ENCODE measurements at places on chromosomes 12 and 14. TPM values are rescaled to one million over a fixed set of nuclear protein-coding genes. Genes with fewer than 3 reads are reported as not detected.

The GNB3 gene
- total RNA-seq = 7.5 TPM

DNA sequence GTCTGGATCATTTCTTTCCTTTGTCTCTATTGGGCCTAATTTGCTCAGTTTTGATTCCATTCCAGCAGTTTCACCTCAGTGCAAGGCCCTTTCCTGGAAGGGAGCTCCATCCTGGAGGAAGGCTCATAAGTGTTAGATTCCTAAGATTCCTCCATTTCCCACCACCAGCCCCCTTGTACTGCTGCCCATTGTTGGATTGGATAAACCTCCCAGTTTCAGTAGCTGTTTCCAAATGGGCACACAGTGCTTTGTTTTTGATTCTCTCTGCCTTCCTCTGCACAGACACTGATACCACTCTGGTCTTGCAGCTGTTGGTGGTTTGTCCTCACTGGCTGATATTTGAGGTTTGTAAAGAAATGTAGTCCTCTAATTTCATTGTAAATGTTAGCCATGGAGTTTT is 158.9 kb downstream of the SLC15A5 start:
- H3K27me3 ChIP-seq = peaks cover 5% of the 10 kb centered on the region
- no peaks in the 10 kb centered on the region for H3K36me3 ChIP-seq
- no peaks in the 10 kb centered on the region for H3K4me1 ChIP-seq
- no peak for DNase-seq

- H3K27ac ChIP-seq = no peak overlapping the region
- no peaks in the 10 kb centered on the region for H3K4me1 ChIP-seq
- no peak for DNase-seq
- no peak overlapping the region for H3K4me3 ChIP-seq
- peaks cover 99% of the 10 kb centered on the region for H3K36me3 ChIP-seq
- H3K27me3 ChIP-seq = no peaks in the 10 kb centered on the region
Measured at GRCh38 chr12:109228664-109229063, 80.4 kb downstream of the FOXN4 start.

GRCh38 chr12:128365651-128366231 is 98.8 kb downstream of the TMEM132C start:
- peaks cover 89% of the 10 kb centered on the region for H3K27me3 ChIP-seq
- H3K27ac ChIP-seq = no peak overlapping the region
- no peak for DNase-seq
- H3K4me3 ChIP-seq = peak overlapping the region; percentile 53
- H3K36me3 ChIP-seq = no peaks in the 10 kb centered on the region
- H3K4me1 ChIP-seq = peaks cover 11% of the 10 kb centered on the region

The TAS2R9 gene
- not detected for total RNA-seq

DNA sequence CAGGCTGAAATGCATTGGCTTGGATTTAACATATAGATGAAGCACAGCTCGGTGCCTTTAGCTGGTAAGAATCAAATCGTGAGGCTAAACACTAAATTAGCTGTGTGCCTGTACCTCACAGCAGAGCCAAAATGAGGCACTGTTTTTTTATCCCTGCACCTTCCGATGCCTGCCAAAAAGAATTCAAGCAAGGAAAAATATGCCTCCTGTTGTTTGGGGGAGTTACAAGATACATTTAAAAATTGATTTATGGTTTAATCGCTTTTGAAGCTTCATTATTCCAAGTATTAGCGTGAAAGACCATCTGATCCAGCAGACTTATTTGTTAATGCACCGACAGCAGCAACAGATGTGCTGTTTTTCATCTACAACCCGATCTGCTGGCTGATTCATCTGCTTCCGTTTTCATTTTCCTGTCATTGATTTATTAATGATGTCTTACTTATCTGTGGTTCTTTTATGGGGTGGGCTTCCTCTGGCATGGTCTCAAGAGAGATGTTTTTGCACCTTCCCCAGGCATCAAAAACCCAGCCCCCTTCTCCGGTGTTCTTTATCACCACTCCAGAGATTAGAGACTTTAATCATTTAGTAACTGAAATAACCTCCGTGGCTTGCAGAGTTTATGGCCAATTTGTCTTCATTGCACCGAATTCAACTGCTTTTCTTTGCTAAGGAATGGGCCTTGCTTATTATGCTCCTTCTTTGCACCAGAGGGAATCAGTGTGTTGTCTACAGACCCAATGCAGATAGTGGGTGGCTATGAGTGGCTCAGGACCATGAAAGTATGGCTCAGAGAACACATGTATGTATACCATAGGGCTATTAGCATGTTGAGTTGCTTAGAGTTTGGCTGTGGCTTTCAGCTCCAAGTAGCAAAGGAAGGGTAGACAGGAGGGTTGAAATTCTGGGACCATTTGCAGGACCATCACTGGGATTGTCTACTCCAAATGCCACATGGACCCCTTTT is 166.8 kb upstream of the TMEM260 start:
- H3K27me3 ChIP-seq = no peaks in the 10 kb centered on the region
- no peaks in the 10 kb centered on the region for H3K4me1 ChIP-seq
- H3K27ac ChIP-seq = no peak overlapping the region
- H3K4me3 ChIP-seq = no peak overlapping the region

The PAPLN gene
- 1.2 TPM for total RNA-seq

DNA sequence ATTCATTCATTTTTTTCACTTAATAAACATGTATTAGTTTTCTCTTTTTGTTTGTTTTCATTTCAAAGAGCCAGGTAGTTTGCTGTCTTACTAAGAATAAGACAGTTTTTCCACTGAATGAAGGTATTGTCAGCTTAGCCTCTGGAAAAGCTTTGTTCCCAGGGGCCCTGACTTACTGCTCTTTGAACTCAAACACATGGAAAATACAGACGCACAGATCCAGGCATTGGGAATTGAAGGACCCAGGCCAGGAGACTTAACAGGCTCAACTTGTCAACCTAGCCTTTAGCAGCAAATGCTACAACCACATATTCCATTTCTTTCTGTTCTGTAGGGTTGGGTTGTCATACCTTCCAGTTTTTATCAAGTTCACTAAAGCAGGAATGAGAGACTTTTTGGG is 38.5 kb upstream of the SLCO1C1 start:
- no peaks in the 10 kb centered on the region for H3K27me3 ChIP-seq
- H3K4me1 ChIP-seq = peaks cover 18% of the 10 kb centered on the region
- H3K4me3 ChIP-seq = no peak overlapping the region

- no peak for DNase-seq
- peaks cover 12% of the 10 kb centered on the region for H3K4me1 ChIP-seq
- H3K4me3 ChIP-seq = no peak overlapping the region
- H3K27me3 ChIP-seq = peaks cover 6% of the 10 kb centered on the region
Measured at GRCh38 chr12:4819654-4820053, 90.1 kb upstream of the KCNA1 start.

GRCh38 chr14:25308244-25308643 is 258.3 kb upstream of the STXBP6 start:
- no peak overlapping the region for H3K4me3 ChIP-seq
- H3K27ac ChIP-seq = no peak overlapping the region
- no peak for DNase-seq
- H3K4me1 ChIP-seq = no peaks in the 10 kb centered on the region

The GDF3 gene
- 0.19 TPM for total RNA-seq

GRCh38 chr14:65554837-65555236 is 142.3 kb downstream of the FUT8 start:
- H3K36me3 ChIP-seq = no peaks in the 10 kb centered on the region
- H3K27ac ChIP-seq = no peak overlapping the region
- H3K4me1 ChIP-seq = peaks cover 17% of the 10 kb centered on the region

The CD69 gene
- 0.25 TPM for total RNA-seq

The USP44 gene
- 0.80 TPM for total RNA-seq

DNA sequence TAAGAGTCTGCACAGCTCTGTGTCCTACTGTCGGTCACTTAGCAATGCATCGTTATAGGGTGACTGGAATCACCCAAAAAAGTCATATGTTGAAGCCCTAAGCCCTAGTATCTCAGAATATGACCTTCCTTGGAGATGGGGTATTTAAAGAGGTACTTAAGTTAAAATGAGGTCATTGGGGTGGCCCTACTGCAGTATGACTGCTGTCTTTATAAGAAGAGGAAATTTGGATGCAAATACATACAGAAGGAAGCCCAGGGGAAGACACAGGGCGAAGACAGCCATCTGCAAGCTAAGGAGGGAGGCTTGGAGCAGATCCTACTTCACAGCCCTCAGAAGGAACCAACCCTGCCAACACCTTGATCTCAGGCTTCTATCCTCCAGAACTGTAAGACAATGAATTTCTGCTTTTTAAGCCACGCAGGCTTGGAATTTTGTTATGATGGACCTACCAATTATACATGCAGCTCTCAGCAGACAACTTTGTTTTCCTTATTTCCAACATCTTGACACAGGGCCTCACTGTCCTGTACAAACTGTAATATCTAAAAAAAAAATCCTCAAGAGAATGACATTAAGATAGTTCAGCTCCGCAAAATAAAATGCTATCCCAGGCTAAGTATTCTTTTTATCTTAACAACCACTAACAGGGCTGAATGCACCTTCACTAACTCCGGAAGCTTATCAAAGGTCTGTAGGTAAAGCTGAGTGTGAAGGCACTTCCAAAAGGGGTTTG is 40.4 kb downstream of the ZFP36L1 start:
- H3K27ac ChIP-seq = peak overlapping the region; percentile 54
- no peak for DNase-seq
- no peaks in the 10 kb centered on the region for H3K27me3 ChIP-seq
- H3K36me3 ChIP-seq = no peaks in the 10 kb centered on the region
- no peak overlapping the region for H3K4me3 ChIP-seq

- DNase-seq = no peak
- H3K27ac ChIP-seq = no peak overlapping the region
- H3K4me3 ChIP-seq = no peak overlapping the region
- peaks cover 4% of the 10 kb centered on the region for H3K27me3 ChIP-seq
Measured at GRCh38 chr12:101841069-101841468, 10.3 kb upstream of the GNPTAB start.

GRCh38 chr12:104478396-104479122 is 21.8 kb downstream of the CHST11 start:
- peak overlapping the region; percentile 50 for H3K27ac ChIP-seq
- H3K4me1 ChIP-seq = peaks cover 7% of the 10 kb centered on the region
- no peak overlapping the region for H3K4me3 ChIP-seq
- no peaks in the 10 kb centered on the region for H3K27me3 ChIP-seq
- peaks cover 7% of the 10 kb centered on the region for H3K36me3 ChIP-seq

The DENND5B gene
- 42.9 TPM for total RNA-seq

The RND1 gene
- total RNA-seq = 0.47 TPM

The DAO gene
- not detected for total RNA-seq

- H3K27me3 ChIP-seq = peaks cover 11% of the 10 kb centered on the region
- H3K27ac ChIP-seq = no peak overlapping the region
- no peak overlapping the region for H3K4me3 ChIP-seq
- no peak for DNase-seq
Measured at GRCh38 chr14:98769326-98769725, 502.7 kb downstream of the BCL11B start.

Measured in left ventricle myocardium inferior (tissue), 1 donor.